Midbrain (tissue), 1 donor: ENCODE measurements at places on chromosomes 1 and 21.
A peak's percentile ranks its signal among the peaks of the same experiment; 100 is the strongest.

DNA sequence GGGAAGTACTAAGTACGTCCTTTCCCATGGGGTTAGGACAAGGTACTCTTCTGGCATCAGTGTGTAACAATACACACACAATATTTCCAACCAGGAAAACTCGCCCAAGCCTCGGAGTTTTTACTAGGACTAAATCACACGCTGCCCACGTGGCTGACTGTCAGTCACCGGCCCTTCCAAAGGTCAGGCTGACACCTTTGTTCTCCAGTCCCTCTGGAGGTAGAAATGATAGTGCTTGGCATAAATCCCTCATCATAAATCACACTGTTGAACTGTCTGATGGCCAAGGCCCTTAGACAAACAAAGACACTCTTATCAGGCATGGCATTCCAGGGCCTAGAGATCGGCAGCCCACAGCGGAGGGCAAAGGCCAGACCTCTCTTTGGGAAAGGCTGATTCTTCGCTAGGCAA is 16.9 kb upstream of the SLAMF9 start:
- DNase-seq = no peak

DNA sequence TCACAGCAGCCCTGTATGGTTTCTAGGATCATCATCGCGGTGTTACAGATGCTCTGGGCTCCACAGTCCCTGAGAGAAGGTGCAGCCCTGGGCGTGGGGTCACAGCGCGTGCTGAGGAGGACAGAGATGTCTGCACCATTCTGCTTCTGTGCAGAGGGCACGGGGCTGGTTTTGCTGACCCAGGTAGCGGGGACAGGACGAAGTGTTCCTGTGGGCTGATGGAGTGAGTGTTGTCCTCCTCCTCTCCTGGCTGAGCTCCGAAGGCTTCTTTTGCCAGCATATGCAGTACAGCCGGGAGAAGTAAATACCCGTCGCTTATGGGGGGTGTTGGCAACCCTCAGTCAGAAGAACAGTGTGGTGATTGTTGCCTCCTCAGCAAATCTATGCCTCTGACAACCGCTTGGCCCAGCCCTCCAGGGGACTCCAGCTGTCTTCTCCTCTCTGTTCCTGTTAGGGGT is 101.5 kb downstream of the DDX20 start:
- peak; percentile 30 for DNase-seq

DNA sequence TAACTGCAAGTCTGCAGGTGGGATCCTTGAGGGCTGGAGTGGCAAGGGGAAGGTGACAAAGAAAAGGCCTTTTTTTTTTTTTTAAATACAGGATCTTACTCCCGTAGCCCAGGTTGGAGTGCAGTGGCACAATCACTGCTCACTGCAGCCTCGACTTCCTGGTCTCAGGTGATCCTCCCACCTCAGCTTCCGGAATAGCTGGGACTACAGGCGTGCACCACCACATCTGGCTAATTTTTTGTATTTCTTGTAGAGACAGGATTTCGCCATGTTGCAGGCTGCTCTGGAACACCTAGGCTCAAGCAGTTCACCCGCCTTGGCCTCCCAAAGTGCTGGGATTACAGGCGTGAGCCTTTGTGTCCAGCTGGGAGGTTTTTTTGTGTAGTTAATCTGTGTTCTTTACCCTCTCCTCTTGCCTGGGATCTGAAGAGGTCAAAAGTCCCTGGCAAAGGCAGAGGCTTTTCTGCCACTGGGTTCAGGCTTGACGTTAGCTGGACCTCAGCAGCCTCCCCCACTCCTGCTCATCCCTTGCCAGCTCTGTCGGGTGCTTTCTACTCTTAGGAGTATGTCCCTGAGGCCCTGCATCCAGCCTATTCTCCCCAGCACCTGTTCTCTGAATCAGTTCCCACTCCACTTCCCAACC is 5.2 kb downstream of the IL6R start:
- no peak for DNase-seq

DNA sequence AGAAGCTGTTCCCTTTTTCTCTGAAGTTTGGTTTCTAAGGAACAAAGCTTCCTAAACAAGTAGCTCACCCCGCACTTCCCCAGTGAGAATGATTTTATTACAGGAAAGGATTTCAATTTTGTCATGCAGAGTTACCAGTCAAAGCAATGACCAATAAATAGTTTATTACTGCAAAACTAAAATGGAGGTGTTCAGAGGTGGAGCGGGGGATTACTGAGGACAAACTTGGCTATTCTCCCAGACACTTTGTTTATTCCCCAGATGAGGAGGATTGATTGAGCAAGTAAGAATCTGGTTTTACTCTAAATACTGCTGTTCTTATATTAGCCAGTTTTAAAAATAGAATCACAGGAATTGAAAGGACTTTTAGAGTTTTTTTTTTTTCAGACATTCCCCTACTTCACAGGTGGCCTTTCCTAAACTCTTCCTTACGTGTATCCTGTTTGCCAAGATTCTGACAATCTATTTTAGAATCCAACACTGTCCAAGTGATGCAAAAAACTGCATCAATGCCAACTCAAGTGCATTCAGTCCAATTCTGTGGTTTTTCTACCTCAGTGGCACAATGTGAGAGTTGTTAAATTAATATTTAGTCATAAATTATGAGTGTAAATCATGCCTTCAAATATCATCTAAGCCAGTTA is 136.1 kb downstream of the TNFSF18 start:
- DNase-seq = no peak

DNA sequence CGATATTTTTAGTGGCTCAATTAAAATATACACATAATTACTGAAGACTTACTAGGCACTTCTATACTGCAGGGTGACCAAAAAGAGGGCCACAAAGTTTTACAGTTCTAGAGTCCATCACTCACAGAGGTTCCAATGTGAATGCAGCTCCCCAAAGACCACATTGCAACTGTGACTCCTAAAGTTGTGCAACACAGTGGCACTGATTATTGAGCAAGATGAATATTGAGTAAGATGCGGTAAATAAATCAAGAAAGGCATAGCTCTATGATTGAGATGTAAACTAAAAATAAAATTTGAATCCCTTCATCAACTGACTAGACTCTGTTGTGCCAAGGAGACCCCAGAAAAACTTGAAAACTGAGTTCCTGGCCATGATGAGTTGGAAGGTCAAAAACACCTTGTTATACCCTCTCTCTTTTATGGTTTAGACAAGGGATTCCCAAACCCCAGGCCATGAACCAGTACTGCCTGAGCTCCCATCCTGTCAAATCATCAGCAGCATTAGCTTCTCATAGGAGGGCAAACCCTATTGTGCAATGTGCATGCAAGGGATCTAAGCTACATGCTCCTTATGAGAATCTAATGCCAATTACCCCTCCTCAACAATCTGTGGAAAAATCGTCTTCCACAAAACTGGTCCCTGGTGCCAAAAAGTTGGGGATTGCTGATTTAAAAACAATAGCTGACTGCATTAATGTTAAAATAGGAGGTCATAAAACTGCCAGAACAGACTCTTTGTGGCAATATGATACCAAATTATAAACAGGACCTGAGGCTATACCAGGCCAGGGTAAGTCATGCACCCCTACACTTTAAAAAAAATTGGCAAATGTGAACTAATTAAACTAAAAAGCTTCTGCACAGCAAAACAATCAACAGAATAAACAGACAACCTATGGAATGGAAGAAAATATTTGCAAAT is 94.3 kb downstream of the ADGRL4 start:
- no peak for DNase-seq

DNA sequence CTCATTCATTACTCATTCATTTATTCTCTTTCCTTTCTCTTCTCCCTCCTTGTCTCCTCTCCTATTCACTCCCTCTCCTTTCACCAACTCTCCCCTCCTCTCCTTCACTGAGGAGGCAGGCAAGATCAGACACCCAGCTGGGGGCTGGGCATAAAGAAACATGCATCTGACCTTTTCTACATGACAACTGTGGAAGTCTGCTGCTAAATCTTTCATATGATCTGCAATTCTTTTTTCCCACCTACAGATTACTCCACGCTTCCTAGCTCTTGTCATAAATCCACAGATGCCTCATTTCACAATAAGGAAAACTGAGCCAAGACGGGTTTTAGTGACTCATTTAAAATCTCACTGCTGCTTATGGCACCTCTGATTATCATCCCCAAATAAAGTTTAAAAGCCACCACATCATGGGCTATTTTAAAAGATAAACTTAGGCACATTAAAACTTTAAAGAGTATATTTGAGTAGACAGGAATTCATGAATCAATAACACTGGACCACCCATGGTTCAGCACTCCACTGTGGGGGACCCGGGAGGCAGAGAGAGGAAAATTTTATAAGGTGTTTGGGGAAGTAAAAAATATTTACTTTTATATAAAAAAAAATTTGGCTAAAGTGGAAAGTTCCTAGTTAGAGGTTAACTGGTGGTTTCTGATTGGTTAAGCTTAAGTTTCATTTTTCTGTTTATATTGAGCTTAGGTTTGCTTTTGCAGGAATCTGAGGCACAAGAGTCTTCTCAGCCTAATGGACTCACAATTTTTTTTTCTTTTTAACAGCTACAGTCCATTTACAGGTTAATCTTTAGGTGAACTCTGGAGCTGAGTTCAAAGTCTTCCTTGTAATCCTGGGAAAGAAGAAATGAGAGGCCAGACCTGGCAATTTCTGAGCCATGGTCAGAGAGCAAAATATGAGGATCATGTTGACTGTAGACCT is 55.8 kb upstream of the DNAH14 start:
- DNase-seq = no peak

DNA sequence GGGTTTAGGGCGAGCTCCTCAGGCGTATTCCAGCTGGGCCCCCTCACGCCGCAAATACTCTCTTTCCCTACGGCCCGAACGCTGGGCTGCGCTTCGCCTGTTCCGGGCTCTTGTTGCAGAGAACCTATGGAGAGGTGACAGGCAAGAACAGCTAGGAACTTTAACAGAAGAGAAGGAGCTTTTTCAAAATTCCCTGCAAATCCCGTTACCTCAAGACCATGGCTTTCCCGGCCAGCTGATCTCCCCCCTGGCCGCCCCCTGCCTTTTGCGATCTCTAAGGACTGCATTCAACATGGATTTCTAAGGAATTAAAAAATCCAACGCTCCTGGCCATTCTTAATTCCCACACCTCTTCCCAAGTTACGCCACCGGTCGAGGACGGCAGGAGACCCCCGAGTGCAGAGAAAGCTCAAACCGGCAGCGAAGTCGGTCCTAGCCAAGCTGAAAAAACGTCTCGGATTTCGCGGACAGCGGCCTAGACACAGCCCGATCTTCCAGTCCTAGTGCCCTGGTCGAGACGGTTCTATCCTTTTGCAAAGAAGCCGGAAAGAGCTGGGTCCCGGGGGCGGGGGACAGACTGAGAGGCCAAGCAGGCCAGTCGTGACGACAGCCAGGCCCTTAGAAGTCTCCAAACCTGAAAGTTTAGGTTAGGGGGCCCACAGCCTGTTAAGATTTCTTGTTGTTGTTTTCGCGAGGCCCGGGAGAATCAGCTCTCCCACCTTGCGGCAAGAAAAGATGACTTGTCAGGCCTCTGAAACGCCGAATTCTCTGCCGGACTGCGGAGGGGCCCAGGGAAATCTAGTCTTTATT is 1.1 kb upstream of the TBX15 start:
- DNase-seq = no peak

GRCh38 chr1:211975152-211975941 is 60.0 kb downstream of the INTS7 start:
- DNase-seq = no peak

DNA sequence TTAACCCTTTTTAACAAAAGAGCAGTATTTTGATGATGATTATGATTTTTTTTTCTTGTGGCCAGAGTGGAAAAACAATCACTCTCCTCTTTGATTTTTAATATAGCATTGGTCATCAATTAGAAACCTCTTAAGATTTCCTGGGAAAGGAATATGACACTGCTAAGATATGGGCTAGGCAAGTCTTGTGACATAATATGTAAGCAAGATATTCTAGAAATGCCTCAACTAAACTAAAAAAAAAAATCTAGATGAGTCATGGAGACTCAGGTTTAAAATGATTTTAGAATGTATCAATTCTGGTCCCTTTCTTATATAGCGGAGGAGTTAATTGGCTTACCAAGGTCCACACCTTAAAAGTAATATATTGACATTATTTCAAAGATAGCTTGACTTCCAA is 60.3 kb upstream of the JUN start:
- DNase-seq = no peak

DNA sequence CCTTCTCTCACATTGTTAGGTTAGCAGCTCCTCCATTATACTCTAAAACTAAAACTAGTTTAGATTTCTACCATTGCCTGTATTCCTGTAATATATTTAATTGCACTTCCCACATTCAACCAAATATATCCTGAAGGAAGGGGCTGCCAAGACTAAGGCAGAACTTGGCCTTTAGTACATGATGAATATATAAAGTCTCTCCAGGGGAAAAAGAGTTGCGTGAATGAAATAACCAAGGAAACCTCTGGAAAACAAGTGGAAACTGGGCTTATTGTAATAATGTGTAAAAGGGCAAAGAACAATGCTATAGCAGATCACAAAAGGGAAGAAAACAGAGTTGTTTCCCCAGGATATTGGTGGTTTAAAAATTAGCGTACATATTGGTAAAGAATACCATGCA is 1012.5 kb upstream of the PRMT6 start:
- DNase-seq = no peak

DNA sequence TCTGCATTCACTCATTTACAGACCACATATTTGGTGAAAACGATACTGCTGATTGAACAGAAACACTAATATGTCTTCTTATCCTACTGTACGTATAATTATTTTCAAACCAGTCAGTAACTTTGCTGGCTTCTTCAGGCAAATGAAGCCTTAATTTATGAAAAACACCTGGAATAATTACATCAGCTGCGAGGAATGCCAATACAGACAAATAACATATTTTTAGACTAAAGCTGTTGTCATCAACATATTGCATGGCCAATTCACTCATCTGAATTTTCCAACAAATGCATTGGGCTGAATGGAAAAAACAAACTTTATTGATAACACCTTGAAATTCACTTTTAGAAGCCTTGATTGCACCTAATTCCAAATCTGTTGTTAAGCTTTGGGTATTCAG is 165.9 kb downstream of the HLX start:
- DNase-seq = no peak

DNA sequence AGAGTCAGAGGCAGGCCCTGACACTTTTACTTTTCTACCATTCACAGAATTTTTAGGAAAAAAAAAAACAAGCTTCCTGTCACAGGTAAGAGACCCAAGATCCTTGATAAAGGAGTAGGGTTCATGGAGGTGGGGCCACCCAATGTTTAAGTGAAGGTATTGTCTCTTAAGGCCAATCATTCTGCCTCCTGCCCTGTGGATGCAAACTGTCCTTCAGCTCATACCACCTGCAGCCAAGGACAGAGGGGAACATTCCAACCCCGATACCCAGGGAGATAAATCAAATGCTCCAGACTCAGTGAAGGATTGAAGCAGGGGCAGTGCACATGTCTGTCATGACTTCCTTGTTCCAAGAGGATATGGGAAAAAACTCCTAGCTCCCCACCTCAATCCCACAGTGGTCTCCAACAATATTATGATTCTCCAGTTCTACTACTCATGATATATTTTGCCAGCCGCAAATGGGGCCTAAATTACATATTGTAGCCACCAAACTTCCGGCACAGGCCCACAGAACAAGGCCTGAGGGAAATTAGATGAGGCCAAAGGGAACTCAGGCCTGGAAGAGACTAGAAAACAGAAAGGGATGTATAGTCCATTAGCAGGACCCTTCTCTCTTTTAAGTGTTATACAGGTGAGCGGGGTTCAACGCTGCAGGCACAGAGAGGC is 59.5 kb downstream of the TRABD2B start:
- DNase-seq = no peak

GRCh38 chr1:3942416-3943122 is 42.5 kb upstream of the C1orf174 start:
- DNase-seq = no peak

- DNase-seq = no peak
Measured at GRCh38 chr1:15620155-15620545, 2.9 kb downstream of the DDI2 start.

GRCh38 chr1:182111496-182111895 is 50.0 kb upstream of the ZNF648 start:
- no peak for DNase-seq

- peak; percentile 82 for DNase-seq
Measured at GRCh38 chr1:115976062-115976920, at the start of gene SLC22A15. TSS of gene SLC22A15 (plus strand) at chr1:115976513. CDS start at chr1:115976628, 115 bp downstream.
